ENCODE measurements at places on chromosomes 1 and 21. TPM values are rescaled to one million over a fixed set of nuclear protein-coding genes. Genes with fewer than 3 reads are reported as not detected.

The S100B gene
- total RNA-seq, result not detected

The TMEM9 gene
- total RNA-seq, result 77.9 TPM

DNA sequence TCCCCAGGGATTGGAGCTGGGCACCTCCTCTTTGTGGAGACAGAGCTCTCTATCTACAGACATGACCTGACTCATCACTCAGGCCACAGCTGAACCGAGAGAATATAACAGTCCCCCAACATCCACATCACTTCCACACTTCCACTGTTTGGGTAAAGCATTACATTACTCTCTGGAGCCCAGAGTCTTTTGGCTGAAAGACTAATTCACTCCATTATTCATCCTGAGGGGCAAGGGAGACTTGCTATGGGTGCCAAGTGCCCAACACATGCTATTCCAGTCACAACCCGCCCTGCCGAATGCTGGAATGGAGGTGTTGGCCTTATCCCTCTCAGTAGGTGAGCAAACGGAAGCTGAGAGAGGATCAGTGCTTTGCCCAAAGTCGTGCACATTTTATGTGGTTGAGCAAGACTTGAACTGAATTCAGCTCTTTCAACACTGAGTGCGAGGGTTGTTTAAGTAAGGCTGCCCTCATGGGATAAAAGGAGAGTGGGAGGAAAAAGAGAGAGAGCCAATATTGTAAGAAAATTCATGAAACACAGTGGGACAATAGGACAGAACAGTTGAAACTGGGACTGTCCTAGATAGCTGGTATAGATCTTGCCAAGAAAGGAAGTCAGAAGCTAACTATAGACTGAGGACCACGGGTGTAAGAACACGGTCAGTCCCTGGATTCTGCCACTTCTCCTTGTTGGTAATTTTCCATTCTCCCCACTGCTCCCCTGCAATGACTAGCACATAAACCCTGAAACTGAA is 13.5 kb upstream of the CHI3L1 start:
- H3K36me3 ChIP-seq, result no peaks in the 10 kb centered on the region
- peak; percentile 90 for DNase-seq
- peak overlapping the region; percentile 81 for H3K27ac ChIP-seq

DNA sequence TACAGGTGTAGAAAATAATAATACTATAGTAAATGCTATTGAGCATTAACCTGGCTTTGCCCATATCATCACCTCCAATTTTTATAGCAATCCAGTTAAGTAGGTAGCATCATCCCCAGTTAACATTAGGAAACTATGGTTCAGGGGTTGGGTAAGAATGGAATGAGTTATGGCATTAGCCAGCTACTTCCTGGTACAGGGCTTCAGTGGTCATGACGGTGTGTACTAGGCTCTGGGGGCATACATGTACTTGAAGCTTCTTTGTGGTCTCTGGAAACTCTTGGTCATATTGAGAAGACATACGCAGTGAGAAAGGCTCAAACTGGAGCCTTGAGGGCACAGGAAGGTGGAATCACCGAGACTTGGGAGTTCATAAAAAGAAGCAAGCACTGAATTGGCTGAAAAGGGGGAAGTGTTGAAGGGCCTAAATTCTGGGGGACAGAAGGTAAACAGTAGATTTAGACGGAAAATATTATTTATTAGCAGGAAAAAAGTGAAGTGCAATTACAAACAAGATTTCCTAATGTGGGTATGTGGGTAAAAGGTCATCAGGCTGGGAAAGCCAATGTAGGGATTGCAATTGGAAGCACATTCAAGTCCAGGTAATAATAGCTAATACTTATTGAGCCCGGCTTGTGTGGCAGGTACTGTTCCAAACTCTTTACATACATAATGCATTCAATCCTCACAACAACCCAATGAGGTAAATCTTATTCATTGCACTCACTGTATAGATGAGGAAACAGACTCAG is 114.2 kb upstream of the ATP1A1 start:
- no peak for DNase-seq
- no peaks in the 10 kb centered on the region for H3K36me3 ChIP-seq
- H3K4me1 ChIP-seq, result no peaks in the 10 kb centered on the region
- no peak overlapping the region for H3K27ac ChIP-seq
- peaks cover 2% of the 10 kb centered on the region for H3K27me3 ChIP-seq
- H3K4me3 ChIP-seq, result no peak overlapping the region

DNA sequence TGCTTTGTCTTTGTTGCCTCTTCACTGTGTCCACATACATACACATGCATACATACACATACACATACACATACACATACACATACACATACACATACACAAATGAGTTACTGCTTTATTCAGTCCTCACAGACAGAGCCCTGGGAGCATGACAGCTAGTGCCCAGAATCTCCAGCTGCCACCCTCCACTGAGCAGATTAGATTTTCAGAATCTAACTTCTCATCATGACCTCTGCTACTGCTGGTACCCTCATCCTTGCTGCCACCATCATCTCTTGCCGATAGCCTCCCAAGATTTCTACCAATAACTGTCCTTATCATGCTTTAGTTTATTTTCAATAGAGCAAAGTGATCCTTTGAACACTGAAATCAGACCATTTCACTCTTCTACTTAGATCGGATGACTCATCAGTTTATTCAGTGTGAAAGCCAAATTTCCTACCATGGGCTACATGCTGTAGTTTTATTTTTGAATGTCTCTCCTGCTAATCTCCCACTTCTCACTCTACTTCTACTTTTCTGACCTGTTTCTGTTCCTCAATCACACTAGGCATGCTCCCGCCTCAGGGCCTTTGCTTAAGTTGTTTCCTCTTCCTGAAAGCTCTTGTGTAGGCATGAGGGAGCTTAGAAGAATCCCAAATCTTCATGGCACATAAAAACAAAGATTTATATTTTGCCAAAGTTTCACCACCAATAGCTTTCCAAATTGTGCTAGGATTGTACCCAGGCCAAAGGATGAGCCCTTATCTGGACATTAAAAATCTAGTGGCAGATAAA is 43.0 kb downstream of the ATP6V1G3 start:
- peak overlapping the region; percentile 74 for H3K27ac ChIP-seq
- no peaks in the 10 kb centered on the region for H3K27me3 ChIP-seq
- DNase-seq, result peak; percentile 86
- peaks cover 66% of the 10 kb centered on the region for H3K4me1 ChIP-seq

- peak; percentile 96 for DNase-seq
- H3K27ac ChIP-seq, result peak overlapping the region; percentile 85
- H3K4me1 ChIP-seq, result peaks cover 17% of the 10 kb centered on the region
- H3K4me3 ChIP-seq, result peak overlapping the region; percentile 85
- no peaks in the 10 kb centered on the region for H3K36me3 ChIP-seq
Observed at GRCh38 chr1:204828352-204828850, 42.3 kb upstream of the NFASC start.

- H3K4me1 ChIP-seq, result peaks cover 15% of the 10 kb centered on the region
- no peak for DNase-seq
- H3K27ac ChIP-seq, result peak overlapping the region; percentile 58
Observed at GRCh38 chr1:64956733-64957441, 9.5 kb downstream of the JAK1 start.

Data from GM23248 (cell line).